GM10248 (cell line): ENCODE measurements at places on chromosomes 1 and 21.
A peak's percentile ranks its signal among the peaks of the same experiment; 100 is the strongest.

- no peak for DNase-seq
Measured at GRCh38 chr21:35090403-35090802, 41.3 kb upstream of the RUNX1 start.

GRCh38 chr1:156898161-156898566 is 4.6 kb downstream of the PEAR1 start:
- DNase-seq = no peak

- peak; percentile 22 for DNase-seq
Measured at GRCh38 chr1:160575112-160575664, 4.1 kb downstream of the CD84 start.

- peak; percentile 45 for DNase-seq
Measured at GRCh38 chr1:150836129-150836773, 28.2 kb upstream of the CTSK start.

DNA sequence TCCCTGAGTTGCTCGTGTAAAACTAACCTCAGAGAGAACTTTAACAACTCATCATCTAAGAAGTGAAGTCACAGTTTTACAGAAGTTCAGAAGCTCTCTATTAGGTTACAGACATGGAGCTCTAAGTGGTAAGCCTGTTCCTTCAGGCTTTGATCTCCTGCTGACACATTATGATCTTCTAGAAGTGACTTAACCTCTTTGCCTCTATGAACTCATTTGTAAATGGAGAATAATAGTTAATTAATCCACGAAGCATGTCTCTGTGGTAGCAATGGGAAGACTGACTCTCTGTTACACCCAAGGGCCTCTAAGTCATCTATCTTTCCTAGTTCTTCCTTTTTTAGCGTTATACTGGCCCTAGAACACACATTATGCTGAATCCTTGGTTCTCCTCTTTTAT is 157.9 kb upstream of the NRIP1 start:
- DNase-seq = no peak

GRCh38 chr1:206723462-206723804 is 38.7 kb downstream of the MAPKAPK2 start:
- no peak for DNase-seq

GRCh38 chr1:59522925-59523505 is 226.1 kb downstream of the FGGY start:
- no peak for DNase-seq

DNA sequence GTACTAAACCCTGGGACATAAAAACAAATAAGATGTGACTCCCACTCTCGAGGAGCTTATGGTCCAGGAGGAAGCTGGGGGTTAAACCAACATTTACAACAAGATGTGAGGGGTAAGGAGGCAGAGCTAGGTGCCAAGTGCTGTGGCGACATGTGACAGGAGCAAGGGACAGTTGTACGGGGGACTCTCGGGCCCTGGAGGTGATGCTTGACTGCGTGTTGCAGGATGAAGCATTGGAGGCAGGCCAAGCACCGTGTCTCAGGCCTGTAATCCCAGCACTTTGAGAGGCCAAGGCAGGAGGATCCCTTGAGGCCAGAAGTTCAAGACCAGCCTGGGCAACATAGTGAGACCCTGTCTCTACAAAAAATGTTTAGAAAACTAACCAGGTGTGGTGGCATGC is 36.8 kb downstream of the ATP5PO start:
- DNase-seq = no peak

DNA sequence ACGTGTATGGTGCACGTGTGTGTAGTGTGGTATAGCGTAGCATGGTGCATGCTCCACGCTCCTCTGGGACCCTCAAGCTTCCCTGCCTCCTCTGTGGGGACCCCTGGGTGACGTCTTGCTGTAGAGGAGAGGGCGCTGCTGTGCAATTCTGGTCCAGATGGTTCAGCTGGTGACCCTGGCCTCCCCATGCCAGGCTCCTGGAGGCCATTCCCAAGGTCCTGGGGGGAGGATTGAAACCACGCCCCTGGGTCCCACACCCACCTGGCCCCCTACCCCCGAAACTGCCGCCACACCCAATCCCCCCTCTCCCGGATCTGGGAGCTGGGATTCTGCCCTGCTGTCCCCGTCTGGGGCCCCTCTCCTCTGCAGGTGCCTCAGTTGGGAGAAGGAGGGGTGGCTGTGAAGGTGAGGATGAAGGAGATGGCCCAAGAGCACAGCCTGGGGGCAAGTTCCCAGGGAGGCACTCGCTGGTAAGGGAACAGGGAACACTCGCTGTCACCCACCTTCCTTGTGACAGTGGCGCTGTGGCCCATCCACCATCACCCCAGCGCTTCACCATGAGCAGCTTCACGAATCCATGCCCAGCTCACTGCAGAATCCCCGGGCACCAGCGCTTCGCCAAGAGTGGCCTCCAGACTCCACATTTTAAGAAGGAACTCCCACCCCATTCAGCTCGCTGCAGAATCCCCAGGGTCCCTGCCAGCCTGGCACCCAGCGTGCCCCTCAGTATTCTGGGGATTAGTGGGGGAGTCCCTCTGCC is 38.0 kb downstream of the WDR4 start:
- DNase-seq = no peak
